ENCODE measurements at places on chromosomes 4 and X.

- DNase-seq, result no peak
Measured at GRCh38 chrX:77901506-77901905, 2.2 kb downstream of the COX7B start.

DNA sequence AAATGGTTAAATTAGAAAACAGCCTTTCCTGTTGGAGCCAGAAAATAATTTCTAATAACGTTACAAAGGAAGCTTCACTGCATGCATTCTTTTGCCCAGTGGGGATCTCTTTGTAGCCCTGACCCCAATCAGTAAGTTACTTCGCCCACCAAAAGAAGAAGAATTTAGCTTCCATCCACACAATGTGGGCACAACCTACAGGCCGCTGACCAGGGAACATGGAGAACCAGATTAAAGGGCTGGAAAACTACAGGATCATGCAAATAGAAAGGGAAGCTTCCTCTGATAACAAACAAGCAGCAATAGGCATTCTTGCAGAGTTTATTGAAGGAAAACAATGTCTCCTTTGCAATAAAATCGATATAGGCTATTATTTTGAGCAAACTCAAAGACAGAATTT, 21.3 kb upstream of the TSPAN5 start:
- DNase-seq, result no peak

DNA sequence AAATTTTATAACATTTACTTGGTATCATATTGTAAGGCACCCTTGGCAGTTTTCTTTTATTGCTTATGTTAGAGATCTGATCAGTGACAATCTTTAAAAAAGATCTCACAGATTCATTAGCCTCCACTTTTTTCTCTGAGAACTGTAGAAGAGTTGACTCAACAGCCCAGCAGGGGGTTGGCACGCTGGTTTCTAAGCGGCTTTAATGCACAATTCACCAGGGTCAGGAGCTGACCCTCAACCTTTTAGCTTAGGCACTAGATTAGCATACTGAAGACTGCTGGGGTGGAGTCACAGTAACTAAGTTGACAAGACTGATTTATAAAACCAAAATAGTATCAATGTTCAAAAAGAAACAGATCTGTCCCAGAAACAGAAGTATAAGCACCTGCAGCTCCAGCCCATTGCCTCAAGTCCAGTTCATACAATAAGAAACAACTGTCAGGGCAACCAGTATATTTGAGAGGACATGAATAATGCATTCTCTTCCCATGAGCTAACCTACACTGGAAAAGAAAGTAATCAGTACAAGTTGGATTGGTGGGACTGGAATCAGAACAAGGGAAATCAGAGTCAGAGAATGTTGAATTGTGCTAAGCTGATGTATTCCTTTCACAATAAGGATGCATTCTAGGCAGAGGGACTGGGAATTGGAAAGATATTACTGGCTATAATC, 77.6 kb downstream of the PDE5A start:
- DNase-seq, result no peak

DNA sequence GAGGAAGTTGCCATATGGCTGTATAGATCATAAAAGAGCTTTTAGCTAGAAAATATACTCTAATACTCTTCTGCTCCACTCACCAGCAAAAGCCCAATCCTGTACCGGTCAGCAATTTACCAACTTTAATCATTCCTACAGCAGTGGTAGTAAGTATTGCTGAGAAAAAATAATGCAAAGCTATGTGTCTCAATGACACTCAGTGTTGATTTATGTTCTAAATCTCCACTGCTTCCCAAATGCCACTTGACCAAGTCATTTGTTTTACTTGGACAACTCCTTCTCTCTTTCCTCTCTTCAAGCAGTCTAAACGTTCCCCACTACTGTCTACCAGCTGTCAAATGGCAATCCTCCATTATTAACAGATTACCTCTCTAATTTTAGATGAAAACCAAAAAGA, 201.8 kb upstream of the GK2 start:
- no peak for DNase-seq

GRCh38 chr4:124060261-124060918, 652.1 kb downstream of the ANKRD50 start:
- no peak for DNase-seq

DNA sequence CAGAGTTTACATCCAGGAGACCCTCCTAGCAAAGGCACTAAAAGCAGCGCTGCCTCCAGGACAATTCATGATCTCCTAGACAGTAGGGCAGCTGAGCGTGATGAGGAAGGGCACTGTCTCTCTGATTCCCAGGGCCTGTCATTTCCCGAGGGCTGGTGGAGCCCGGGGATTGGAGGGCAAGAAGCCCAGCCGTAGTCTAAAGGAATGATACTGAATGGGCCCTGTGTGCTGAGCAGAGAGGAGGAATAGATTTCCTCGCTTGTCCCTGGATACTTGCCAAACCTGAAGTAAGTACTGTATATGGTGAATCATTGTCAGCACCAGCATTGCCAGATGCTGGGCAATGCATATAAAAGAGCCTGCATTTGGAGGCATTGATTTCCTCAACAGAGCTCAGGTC, 88.0 kb upstream of the SLITRK2 start:
- no peak for DNase-seq

All from cerebellar nuclear complex (tissue), 1 donor.